RPMI8226 (cell line): ENCODE measurements at places on chromosomes 4 and X.

- DNase-seq: no peak
Measured at GRCh38 chr4:121693450-121693849, 3.3 kb downstream of the ANXA5 start.

DNA sequence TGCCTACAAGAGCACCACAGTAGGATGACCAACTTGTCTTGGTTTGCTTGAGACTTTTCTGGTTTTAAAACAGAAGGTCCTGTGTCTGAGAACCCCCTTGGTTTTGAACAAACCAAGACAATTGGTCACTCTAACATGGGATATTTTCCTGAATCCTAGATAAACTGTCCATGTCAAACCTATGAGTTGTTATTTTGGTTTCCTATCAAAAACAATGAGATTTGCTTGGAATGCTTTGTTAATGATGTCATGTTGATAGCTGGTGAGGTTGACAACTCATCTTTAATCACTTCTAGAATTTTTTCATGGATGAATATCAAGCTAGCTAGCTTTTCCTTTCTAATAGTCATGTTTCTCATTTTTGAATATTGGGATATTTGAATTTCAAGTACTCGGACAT, 518.3 kb upstream of the ARX start:
- DNase-seq: no peak

- DNase-seq: no peak
Measured at GRCh38 chr4:129144755-129145206, 48.8 kb downstream of the C4orf33 start.

DNA sequence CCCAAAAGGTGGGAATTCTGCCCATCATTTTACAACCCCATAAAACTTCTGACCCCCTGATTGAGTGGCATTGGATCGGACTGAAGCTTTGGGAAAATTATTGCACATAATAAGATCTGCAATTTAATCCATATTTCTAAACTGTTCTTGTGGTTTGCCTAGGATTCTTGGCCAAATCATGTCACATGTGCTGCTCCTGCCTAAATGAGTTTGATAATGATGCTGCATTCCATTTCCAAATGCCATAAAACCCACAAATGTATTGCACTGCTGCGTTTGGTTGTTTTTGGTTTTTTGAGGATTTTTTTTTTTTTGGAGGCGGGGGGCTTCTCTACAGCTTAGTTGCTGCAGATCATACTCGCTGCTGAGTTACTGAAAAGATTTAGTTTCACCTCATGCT, 153.6 kb downstream of the QDPR start:
- DNase-seq: no peak

DNA sequence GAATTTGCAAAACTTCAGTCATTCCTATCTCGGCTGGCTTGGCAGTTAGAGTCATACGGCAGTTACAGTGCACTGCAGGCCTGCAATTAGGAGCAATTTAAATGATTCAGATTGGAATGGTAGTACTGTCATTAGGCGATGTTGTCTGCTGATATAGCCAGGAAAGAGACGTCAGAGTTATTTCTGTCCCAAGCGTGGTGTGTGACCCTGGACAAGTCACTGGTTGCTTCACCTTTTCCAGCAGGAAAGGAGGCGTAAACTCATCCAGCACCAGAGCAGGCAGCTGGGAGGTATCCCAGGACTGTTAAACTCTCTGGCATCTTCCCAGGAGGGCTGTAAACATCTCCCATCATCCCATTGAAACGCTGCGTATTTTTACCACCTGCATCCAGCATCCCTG, 836 bp upstream of the LNX1 start:
- no peak for DNase-seq

- DNase-seq: no peak
Measured at GRCh38 chr4:23036503-23036902, 343.8 kb downstream of the GBA3 start.

DNA sequence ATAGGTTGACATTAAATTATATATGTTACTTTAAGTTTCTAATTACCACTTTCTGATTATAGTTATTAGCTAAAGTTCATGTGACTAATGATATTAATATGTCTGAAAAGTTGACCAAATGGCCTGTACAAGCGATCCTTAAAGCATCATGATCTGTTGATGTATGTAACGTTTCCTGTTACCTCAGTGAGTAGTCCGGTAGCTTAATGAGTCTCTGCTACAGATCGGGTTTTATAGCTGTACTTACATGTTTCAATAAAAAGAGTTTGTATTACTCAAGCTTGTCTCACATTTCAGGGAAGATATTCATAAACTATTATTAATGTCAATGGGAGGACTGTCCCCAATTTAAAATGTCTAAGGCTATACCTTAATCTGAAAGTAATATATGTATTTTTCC, 246.3 kb downstream of the PPP3CA start:
- DNase-seq: no peak
